ENCODE measurements at places on chromosomes 16 and 17. TPM values are rescaled to one million over a fixed set of nuclear protein-coding genes. Genes with fewer than 3 reads are reported as not detected.

DNA sequence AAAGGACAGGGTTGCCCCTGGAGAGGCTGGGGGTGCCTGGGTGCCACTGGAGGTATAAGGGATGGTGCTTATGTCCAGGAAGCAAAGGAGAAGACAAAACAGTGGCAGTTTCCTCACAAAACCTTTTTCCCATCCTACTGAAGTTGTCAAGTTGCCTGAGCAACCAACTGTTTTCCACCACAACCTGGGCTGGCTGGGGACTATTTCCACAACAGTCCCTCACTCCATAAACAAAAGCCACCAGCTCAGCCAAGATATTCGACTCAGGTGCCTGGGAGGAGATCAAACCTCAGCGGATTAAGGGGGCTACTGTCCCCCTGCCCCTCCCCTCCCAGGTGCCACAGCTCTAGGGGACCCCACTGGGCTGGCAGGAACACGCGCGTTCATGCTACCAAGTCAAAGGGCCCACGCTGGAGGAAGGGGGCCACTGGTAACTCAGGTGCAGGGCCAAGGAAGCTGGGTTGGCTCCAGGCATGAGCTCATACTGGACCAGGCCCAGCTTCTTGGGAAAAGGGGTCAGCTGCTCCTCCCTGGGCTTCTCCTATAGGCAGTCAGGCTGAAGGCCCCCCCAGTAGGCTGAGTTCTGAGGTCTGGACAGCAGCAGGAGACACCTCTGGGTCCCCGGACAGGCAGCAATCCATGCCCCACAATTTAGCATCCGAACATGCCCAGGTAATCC is 45.7 kb upstream of the MRPS23 start:
- H3K4me3 ChIP-seq = no peak overlapping the region
- peaks cover 5% of the 10 kb centered on the region for H3K4me1 ChIP-seq
- no peak overlapping the region for H3K27ac ChIP-seq
- ATAC-seq = no peak

Gene EFNB3
- total RNA-seq = not detected

GRCh38 chr16:66103211-66103610 is 263.3 kb upstream of the CDH5 start:
- H3K4me1 ChIP-seq = no peaks in the 10 kb centered on the region
- no peak overlapping the region for H3K4me3 ChIP-seq
- H3K27me3 ChIP-seq = peaks cover 21% of the 10 kb centered on the region
- no peak overlapping the region for H3K27ac ChIP-seq
- ATAC-seq = no peak

DNA sequence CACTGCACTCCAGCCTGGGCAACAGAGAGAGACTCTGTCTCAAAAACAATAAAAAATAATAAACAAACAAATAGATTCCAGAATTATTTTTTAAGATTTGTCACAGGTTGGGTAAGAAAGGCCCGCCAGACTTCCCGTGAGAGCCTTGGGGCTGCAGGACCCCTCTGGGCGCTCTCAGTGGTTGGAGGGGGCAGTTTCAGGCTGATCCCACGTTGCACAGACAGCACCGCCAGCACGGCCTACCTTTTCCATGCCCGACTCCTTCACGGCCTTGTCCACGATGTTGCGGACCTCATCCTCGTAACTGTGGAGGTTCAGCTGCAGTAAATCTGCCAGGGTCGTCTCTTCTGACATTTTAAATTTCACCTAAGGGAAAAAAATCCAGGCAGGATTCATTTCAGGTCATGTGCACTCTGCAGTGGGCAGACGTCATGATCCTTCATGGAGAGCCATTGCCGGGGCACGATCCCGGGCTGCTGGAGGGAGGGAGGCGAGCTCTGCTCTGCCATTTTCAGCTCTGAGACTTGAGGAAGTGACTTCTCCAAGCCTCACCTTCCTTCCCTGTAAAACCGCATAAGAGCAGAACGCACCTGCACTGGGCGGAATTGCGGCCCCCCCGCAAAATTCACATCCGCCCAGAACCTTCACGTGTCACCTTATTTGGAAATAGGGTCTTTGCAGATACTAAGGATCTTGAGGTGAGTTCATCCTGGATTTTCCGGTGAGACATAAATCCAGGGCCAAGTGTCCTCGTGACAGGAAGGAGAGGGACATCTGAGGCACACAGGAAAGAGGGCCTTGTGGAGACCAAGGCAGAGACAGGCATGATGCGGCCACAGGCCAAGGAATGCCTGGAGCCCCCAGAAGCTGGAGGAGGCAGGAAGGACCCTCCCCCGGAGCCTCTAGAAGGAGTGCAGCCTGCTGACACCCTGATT is 66.8 kb downstream of the DNAH17 start:
- no peaks in the 10 kb centered on the region for H3K4me1 ChIP-seq
- H3K4me3 ChIP-seq = no peak overlapping the region
- no peaks in the 10 kb centered on the region for H3K27me3 ChIP-seq
- H3K36me3 ChIP-seq = no peaks in the 10 kb centered on the region

DNA sequence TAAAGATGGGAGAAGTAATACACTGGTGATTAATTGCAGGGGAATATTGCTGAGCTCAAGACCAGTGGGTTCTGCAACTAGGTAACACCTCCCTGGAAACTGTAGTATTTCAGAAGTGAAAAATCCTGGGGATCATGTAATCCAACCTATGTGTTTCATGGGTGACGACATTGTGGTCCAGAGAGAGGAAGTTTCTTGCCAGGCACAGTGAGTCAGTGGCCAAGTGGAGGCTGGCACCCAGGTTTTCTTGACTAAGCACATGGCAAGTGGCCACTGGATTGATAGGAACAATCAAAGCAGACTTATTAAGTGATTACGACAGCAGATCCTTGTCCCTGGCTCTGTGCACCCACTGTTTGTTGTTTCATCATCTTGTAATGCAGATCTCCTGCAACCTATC is 14.6 kb upstream of the CIITA start:
- peaks cover 5% of the 10 kb centered on the region for H3K4me1 ChIP-seq
- peaks cover 23% of the 10 kb centered on the region for H3K27me3 ChIP-seq
- peak; percentile 78 for ATAC-seq
- H3K36me3 ChIP-seq = no peaks in the 10 kb centered on the region
- no peak overlapping the region for H3K27ac ChIP-seq

- H3K36me3 ChIP-seq = peaks cover 29% of the 10 kb centered on the region
- H3K27ac ChIP-seq = peak overlapping the region; percentile 53
- ATAC-seq = no peak
- H3K27me3 ChIP-seq = no peaks in the 10 kb centered on the region
- peak overlapping the region; percentile 61 for H3K4me3 ChIP-seq
Measured at GRCh38 chr16:27241658-27242057, 26.9 kb downstream of the NSMCE1 start.

- no peak overlapping the region for H3K27ac ChIP-seq
- peaks cover 15% of the 10 kb centered on the region for H3K36me3 ChIP-seq
- ATAC-seq = no peak
- H3K4me1 ChIP-seq = peaks cover 24% of the 10 kb centered on the region
- H3K4me3 ChIP-seq = peak overlapping the region; percentile 55
Measured at GRCh38 chr17:36932383-36932693, 4.9 kb upstream of the LHX1 start.

GRCh38 chr16:74472010-74472409 is 50.7 kb upstream of the CLEC18B start:
- ATAC-seq = no peak
- no peak overlapping the region for H3K27ac ChIP-seq
- H3K36me3 ChIP-seq = peaks cover 100% of the 10 kb centered on the region
- H3K27me3 ChIP-seq = no peaks in the 10 kb centered on the region

GRCh38 chr16:80802902-80803301 is 1.5 kb downstream of the CDYL2 start:
- peaks cover 34% of the 10 kb centered on the region for H3K4me1 ChIP-seq
- H3K36me3 ChIP-seq = no peaks in the 10 kb centered on the region
- H3K27ac ChIP-seq = peak overlapping the region; percentile 4

GRCh38 chr16:28898266-28898665 is 20.0 kb downstream of the ATP2A1 start:
- H3K4me3 ChIP-seq = no peak overlapping the region
- H3K4me1 ChIP-seq = no peaks in the 10 kb centered on the region
- H3K27ac ChIP-seq = peak overlapping the region; percentile 23
- ATAC-seq = no peak
- H3K27me3 ChIP-seq = no peaks in the 10 kb centered on the region
- no peaks in the 10 kb centered on the region for H3K36me3 ChIP-seq

GRCh38 chr16:30998852-30999761 is 11.3 kb downstream of the STX1B start:
- no peak overlapping the region for H3K27ac ChIP-seq
- no peaks in the 10 kb centered on the region for H3K36me3 ChIP-seq
- H3K27me3 ChIP-seq = no peaks in the 10 kb centered on the region
- H3K4me3 ChIP-seq = no peak overlapping the region
- ATAC-seq = no peak

Gene PPM1D
- total RNA-seq = 17.1 TPM

All from activated T-helper 17 cell treated with anti-CD3 and anti-CD28 coated beads, Interleukin-2, amount 50 U/mL, for 72 hours (primary cell).